ENCODE measurements at places on chromosomes 4 and X. TPM values are rescaled to one million over a fixed set of nuclear protein-coding genes. Genes with fewer than 3 reads are reported as not detected.

Gene KLHL2
- total RNA-seq: 5.5 TPM

Gene NDST3
- not detected for total RNA-seq

Gene SYNPO2
- 0.18 TPM for total RNA-seq

Gene ADGRG2
- not detected for total RNA-seq

Gene TEC
- total RNA-seq: 6.8 TPM

Gene ADGRL3
- 0.11 TPM for total RNA-seq

Gene HPF1
- total RNA-seq: 31.1 TPM

Gene ZDHHC15
- not detected for total RNA-seq

Gene VEGFC
- not detected for total RNA-seq

Gene CTSO
- total RNA-seq: not detected

Gene PDLIM3
- not detected for total RNA-seq

Data from K562 (cell line).